ENCODE measurements at places on chromosomes 11 and 22.

GRCh38 chr11:116642902-116643301, 129.9 kb downstream of the BUD13 start:
- no peak for DNase-seq

GRCh38 chr22:39814899-39815298, 78.7 kb downstream of the ENTHD1 start:
- DNase-seq: no peak

GRCh38 chr11:115579181-115579825, 75.1 kb upstream of the CADM1 start:
- no peak for DNase-seq

- peak; percentile 25 for DNase-seq
Observed at GRCh38 chr22:31344578-31345330, 1.4 kb downstream of the PATZ1 start.
